Non-pigmented ciliary epithelial cell (primary cell): ENCODE measurements at places on chromosomes 12 and 14.

DNA sequence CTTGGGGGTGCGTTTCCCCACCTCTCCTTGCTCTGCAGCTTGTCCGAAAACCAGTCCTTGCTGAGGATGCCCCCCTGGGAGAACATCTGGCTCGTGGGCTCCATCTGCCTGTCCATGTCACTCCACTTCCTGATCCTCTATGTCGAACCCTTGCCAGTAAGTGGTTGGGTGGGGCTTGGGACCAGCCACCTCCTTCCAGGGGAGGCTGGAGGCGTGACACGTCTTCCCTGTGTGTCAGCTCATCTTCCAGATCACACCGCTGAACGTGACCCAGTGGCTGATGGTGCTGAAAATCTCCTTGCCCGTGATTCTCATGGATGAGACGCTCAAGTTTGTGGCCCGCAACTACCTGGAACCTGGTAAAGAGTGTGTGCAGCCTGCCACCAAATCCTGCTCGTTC lies 57.5 kb downstream of the ANAPC7 start:
- no peak for DNase-seq

DNA sequence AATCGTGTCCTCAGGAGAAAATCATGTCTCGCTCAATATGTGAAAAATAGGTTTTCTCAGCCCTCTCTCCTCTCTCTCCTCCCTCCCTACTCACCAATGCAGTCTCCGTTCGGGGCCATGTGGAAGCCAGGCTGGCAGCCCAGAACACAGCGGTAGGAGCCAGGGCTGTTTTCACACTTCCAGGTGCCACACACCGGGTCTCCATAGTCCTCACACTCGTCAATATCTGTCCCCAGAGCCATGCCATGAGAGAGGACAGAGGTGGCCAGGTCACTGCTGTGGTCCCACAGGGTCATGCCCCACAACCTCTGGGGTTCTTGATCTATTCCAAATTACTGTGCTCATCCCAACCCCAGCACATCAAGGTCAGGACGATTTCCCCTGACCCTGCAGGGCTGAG lies 13.5 kb downstream of the ISCA2 start:
- no peak for DNase-seq

DNA sequence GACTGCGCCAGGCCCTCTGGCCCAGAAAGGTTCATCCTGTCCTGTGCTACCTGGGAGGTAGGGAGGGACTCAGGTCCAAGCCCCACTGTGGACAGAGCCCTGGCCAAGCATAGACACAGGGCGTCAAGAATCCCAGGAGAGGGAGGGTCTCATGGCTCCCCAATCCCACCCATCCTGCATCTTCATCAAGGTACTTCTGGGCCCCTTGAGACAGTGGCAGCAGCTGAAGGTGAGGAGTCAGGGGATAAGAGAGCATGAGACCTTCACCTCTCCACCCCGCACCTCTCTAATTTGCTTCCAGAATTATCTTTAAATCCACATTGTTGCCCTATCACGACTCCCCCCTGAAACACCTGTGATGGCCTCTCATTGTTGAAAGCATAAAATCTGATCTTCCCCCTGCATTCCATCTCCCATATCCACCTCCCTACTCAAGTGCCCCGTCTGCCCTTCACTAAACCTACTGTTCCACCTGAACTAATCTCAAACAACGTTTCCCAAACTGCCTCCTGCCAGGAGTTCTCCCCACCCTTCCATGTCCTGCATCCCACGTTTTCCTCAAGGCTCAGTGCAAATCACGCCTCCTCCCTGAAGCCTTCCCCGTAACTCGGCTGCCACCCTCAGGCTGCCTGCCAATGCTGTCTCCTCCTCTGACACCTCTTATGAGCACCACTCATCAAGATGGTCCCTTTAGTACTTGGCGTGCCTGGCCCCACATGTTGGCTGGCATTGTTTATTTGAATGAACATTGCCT lies 27.1 kb downstream of the KRT18 start:
- DNase-seq: no peak

GRCh38 chr12:7749442-7749841 lies 2.3 kb upstream of the CLEC4C start:
- DNase-seq: no peak

GRCh38 chr12:19186722-19187661 lies 57.5 kb downstream of the PLEKHA5 start:
- no peak for DNase-seq
